CD4-positive, alpha-beta T cell treated with Interleukin-2 at 100 ng/mL for 4 hours (primary cell): ENCODE measurements at places on chromosomes 5 and 9.

- no peak for DNase-seq
Observed at GRCh38 chr5:74877624-74878304, 11.6 kb upstream of the FAM169A start.

- DNase-seq, result peak; percentile 5
Observed at GRCh38 chr5:98839469-98840383, 66.3 kb downstream of the RGMB start.

DNA sequence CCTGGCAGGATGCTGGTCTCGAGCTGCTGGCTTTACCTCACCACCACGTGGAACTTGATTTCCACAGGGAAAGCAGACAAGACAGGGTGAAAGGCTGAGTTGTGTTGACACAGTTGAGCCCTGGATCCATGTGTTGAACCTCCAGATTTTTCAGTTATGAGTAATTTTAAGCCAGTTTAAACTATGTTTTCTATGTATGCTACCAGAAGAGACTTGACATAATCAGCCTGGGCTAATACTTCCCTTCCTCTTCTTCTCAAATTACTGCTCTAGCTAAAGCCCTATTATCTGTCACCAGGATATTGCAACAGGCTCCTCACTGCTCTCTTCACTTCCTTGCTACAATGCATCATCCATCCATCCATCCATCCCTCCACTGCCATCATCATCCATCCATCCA is 12.0 kb upstream of the PHYKPL start:
- no peak for DNase-seq

DNA sequence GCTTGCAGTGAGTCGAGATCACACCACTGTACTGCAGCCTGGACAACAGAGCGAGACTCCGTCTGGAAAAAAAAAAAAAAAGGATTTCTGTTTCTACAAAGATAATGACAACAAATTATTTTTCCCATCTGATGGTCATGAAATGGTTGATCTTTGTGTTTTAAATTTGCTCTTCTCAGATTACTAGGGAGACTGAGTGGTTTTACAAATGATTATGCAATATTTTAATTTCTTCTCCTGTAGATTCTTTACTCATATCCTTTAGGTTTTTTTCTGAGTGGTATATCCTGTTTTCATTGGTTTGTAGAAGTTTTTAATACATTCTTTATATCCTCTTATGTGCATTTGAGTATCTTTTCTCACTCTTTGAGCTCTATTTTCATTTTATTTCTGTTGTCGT is 20.6 kb upstream of the AUH start:
- DNase-seq, result no peak

DNA sequence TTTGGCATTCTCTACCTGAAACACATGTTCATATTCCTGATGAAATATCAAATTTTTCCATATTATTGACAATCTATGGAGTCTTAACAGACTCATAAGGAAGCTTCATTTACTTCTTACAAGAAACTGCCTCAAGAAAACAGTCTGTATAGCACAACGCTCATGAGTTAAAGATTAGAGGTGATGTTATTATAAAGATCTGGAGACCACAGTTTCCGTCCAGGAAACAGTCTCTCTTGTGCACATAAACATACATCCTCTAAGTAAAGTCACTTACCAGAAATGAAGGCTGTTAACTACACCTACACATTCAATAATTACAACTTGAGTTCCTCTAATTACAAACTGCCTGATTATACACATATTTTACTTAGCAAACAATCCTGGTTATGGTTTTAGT is 86.9 kb downstream of the RAPGEF6 start:
- DNase-seq, result peak; percentile 66

- no peak for DNase-seq
Observed at GRCh38 chr5:149578896-149579295, 2.4 kb upstream of the ARHGEF37 start.

DNA sequence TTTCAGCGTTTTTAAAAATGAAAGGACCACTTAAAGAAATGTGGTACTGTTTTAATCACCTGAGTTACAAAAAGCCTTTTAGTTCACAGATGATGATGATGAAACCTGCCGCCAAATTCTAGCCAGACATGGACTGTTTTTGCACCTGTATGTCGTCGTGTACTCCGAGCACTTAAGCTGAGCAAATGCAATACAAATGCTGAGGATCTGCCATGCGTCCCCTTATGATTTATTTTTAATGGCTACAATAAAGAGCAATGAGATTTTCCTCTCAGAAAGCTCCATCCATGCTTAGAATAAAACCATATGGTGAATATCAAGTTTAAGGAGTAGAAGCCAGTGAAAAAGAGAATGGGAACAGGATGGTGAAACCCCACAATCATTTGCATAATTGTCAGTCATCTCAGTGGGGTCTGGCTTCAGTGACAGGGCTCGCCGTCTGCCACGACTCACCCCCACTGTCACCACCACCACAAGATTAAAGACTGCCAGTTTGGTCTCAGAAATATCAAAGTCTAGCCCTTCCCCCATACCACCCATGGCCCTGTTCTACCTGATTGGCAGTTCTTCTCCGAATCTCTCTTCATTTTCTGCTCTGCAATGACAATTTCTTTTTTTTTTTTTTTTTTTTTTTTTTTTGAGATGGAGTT is 159.9 kb downstream of the GOLPH3 start:
- DNase-seq, result no peak

DNA sequence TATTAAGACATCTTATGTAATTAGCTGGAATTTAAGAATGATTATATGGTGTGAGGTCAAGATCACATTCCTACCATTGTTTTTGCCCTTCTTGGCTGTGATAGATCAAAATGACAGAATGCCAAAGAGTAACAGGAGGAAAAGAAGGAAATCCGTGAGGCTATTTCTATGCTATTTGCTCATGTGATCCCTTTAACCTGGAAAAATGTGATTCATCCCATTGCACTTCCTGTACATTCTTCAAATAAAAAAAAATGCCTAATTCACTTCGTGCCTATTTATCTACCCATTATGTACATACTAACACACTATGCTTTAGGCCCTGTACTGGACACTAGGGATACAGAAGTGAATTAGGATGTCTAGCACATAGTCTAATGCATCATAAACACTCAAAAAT is 154.1 kb upstream of the PAPPA start:
- no peak for DNase-seq

DNA sequence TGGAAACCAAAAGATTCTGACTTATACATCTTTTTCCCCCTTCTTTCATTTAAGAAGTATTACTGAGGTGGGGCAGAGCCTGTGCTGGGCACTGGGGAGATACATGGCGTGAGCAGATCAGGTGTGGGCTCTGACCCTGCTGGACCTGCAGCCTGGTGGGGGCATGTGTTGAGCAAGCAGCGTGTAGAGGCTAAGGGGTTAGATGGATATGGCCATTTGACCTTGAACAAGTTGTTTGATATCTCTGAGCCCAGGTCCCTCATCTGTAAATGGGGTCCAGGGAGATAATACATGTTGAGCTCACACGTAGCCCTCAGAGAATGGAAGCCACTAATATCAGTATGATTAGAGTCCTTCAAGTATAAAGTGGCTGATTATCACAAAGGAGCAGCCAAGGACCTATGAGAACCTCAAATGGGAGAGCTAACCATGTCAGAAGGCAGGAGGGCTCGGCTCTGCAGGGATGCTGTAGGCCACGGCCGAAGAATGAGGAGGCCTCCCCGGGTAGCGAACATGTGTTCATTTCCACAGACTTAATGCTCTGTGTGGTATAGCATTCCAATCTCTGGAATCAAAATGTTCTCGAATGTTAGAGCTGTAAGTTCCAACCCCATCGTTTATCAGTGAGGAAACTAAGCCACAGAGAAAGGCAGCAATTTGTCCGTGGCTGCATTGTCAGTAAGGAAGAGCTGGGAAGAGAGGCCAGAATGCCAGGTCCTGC is 15.4 kb upstream of the ANGPTL2 start:
- no peak for DNase-seq

- no peak for DNase-seq
Observed at GRCh38 chr5:159096924-159097783, 2.6 kb downstream of the EBF1 start.

GRCh38 chr5:156031181-156031580 is 295.8 kb upstream of the SGCD start:
- DNase-seq, result no peak

DNA sequence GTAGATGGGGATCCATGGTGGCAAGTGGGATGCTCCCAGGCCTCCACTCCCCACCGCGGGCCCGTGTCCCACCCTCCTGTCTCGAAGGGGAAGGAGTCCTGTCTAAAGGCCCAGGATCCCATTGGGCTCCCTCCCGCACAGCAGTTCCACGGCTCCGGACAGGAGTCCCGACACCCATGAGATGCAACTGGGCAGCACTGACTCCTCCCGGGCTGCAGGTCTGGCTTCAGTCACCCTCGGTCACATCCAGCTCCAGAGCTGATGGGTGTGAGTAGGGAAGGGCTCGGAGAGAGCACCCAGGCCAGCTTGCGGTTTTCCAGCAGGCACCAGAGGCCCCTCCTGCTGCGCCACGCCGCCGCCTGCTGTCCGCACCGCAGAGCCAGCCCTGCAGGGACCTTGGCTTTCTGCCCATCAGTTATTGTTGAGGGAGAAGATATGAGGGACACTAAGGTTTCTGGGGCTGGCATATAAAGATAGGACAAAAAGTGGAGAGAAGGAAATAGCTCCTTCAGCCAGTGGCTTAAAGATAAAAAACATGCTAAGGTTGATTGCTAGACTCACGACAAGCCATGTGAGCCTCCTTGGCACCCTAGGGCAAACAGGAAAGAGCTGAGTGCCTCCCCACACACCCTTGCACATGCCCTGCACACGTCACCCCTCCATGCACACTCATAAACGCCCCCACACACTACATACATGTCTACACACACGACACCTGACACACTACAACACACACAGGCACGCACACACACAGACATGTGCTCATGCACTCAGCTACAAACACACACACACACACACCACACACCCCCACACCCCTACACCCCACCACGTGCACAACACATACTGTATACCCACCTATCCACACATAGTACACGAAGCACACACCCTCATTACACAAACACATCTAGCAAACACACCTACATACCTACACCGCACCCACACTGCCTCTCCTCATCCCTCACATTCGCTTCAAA is 79.0 kb downstream of the AK8 start:
- DNase-seq, result no peak

DNA sequence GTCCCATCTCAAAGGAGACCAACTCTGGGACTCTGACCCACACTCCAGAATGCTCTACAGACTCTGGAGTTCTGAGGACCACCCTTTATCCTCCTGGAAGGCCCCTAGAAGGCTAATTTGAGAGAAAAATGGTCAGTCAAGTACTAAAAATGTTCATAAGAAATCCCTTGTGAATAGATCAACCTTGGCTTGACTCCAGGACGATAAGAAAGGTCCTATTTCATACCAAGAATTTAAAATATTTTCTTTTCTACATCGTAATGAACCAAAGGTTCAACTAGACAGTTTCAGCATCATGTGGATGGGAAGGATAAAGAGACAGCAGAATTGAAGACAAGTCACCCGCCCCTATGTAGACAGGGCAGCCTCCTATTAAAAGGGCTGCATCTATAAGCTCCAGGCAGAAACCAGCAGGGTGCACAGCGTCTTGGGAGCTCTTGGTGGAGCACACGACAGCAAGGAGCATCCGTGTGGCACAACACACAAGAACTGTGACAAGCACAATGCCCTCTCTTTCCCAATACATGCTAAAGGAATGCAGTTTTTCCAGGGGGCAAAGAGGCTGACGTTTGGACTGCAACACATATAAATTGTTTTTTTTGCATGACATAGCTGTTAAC is 38.3 kb downstream of the RASEF start:
- DNase-seq, result no peak

DNA sequence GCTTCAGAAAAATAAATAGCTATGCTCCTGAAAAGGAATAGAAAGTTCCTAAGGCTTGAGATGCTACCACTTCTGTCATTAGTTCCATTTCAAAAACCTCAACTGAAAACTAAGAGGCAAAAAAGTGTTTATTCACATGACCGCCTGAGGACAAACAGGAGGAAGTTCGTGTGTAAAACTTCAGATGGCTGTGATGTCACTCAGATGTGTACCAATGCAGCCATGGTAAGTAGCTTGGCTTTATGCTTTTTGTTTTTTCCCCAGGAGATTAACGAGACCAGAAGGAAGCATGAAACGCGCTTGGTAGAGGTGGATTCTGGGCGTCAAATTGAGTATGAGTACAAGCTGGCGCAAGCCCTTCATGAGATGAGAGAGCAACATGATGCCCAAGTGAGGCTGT is 33.0 kb downstream of the LMNB1 start:
- no peak for DNase-seq

- no peak for DNase-seq
Observed at GRCh38 chr5:156310115-156310514, 16.8 kb upstream of the SGCD start.

DNA sequence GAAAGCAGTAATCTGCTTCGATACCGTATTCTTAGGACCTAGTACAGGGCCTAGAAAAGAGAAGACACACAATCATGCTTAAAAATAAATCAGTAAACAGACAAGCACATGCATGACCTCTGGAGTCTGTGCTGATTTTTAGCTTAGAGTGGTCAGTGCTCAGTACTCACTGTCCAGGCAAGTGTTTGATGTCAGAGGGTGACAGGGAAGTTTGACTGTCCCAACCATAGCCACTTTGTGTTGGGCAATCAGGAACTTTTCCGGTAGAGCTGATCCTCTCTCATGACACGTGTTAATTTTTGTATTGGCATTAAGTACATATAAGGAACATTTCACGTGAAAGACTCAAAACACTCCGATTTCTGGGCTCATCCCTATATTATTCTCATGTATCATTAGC is 464.7 kb upstream of the KLF4 start:
- no peak for DNase-seq

GRCh38 chr9:5002811-5003210 is 17.7 kb downstream of the JAK2 start:
- no peak for DNase-seq

DNA sequence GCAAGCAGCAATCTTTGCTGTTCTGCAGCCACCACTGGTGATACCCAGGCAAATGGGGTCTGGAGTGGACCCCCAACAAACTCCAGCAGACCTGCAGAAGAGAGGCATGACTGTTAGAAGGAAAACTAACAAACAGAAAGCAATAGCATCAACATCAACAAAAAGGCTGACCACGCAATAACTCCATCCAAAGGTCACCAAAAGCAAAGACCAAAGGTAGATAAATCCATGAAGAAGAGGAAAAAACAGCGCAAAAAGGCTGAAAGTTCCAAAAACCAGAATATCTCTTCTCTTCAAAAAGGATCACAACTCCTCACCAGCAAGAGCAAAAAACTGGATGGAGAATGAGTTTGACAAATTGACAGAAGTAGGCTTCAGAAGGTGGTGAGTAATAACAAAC is 23.4 kb downstream of the FRMD3 start:
- DNase-seq, result no peak

- DNase-seq, result no peak
Observed at GRCh38 chr9:124306098-124306735, 48.5 kb downstream of the NEK6 start.

- DNase-seq, result peak; percentile 58
Observed at GRCh38 chr5:96660971-96661854, 963 bp upstream of the CAST start.
